ENCODE measurements at places on chromosomes 6 and 20.

GRCh38 chr20:23021541-23021940 lies 13.6 kb upstream of the SSTR4 start:
- DNase-seq = no peak

GRCh38 chr6:32056254-32056653 lies 18.0 kb downstream of the CYP21A2 start:
- no peak for DNase-seq

GRCh38 chr6:107805504-107805903 lies 18.6 kb downstream of the SCML4 start:
- no peak for DNase-seq

- no peak for DNase-seq
These were observed 43.1 kb downstream of the ANKEF1 start for GRCh38 chr20:10077886-10078285.

DNA sequence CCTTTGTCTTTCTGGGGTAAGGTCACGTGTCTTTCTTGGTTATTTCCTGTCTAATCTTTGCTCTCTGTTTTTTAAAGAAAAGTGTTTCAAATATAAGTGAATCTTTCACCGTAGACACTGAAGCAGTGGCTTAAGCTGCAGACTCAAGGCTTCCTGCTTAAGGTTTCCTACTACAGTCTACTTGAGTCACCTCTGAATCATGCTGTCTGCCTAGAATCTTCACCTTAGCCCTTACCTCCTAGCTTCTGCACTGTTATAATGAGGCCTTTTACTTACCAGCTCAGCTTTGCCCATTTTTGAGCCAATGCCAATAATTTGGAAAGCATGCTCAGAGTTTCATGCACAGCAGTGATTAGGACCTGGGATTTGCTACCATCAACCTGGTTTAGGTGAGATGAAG lies 30.6 kb downstream of the ADGRF4 start:
- DNase-seq = no peak

GRCh38 chr20:10642856-10643559 lies 30.8 kb downstream of the JAG1 start:
- no peak for DNase-seq

GRCh38 chr20:52268184-52268749 lies 76.7 kb upstream of the ZFP64 start:
- DNase-seq = no peak

DNA sequence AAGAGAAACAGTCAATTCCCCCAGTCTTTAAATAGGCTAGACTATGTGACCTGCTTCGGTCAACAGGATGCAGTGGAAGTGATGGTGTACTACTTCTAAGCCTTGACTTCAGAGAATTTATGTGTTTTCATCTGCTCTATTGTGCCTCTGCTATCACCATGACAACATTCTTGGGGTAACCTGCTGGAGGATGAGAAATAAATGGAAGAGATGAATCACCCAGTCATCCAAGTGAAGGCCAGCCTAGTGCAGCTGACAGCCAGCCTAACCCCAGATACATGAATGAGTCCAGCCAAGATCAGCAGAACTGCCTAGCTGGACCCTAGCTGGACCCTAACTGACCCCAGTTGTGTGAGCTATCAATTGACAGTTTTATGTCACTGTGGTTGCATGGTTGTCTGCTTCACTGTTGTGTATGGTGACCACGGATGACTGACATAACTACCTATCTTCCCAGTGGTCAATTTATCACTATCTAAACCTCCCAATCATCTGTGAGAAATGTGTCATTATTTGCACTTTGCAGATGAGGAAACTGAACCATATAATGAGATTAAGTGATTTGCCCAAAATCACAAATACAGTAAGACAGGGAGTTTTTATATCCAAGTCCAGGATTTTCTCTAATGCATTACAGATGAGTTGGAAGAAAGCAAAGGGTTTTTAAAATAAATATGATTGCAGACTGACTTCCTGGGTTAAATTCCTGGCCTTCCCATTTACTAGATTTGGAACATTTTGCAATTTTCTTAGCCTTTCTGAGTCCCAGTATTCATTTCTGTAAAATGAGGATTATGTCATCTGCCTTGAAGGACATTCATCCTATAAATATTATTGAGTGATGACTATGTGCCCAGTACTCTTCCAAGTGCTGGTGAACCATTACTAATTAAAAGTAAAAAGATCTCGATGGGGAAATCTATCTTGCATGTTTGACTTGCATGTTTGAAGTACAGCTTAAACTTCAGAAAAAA lies 136.4 kb upstream of the PLCB4 start:
- no peak for DNase-seq

DNA sequence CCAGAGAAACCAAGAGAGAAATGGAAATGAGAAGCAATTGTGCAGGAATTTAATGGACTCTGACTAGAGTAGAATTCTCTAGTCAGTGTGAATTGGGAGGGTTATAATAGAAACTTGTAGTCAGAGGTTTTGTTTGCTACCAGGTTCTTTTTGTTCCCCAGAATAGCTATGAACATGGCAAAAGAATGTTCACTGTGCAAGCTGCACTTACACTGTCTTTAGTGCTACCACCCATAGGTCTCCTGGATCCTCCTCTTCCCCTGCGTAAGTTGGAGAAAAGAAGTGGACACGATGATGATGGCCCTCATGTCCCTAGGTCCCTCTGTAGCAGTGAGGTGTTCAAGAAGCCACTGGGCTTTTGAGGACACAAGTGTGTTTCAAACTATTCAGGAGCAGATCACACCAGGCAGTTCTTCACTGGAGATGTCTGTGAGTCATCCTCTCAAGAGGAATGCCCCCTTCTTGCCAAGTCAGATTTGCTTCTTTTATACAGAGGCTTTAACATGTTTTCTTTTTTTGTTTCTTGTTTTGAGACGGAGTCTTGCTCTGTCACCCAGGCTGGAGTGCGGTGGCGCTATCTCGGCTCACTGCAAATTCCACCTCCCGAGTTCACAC lies 47.6 kb upstream of the SMIM8 start:
- DNase-seq = no peak

All from activated CD4-positive, alpha-beta T cell treated with anti-CD3 and anti-CD28 coated beads, Interleukin-2, amount 10 ng/mL, durations not matched to agents 7 days and 5 days (primary cell).